ENCODE measurements at places on chromosomes 7 and 10. TPM values are rescaled to one million over a fixed set of nuclear protein-coding genes. Genes with fewer than 3 reads are reported as not detected.

Gene ANXA8L1
- polyA plus RNA-seq: not detected

Gene FAM25G
- polyA plus RNA-seq: not detected

DNA sequence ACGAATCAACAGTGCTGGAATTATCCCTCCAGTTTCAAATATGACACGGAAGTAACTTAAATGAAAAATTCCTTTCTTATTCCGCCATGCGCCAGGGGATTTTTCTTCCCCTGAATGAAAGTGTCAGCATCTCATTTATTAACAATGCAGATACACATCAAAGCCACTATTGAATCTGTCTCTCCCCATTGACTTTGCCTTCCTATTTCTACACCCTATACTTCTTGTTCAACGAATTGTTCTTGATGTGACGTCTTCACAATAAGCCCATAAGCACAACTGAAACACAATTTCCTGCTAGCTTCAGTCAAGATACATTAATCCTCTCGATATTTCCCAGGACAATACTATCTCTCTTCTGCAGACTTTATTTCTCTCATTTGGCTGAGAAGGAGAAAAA lies 253.5 kb downstream of the ADARB2 start:
- DNase-seq: no peak
- no peaks in the 10 kb centered on the region for H3K36me3 ChIP-seq
- H3K27me3 ChIP-seq: peaks cover 10% of the 10 kb centered on the region
- no peak overlapping the region for H3K27ac ChIP-seq

DNA sequence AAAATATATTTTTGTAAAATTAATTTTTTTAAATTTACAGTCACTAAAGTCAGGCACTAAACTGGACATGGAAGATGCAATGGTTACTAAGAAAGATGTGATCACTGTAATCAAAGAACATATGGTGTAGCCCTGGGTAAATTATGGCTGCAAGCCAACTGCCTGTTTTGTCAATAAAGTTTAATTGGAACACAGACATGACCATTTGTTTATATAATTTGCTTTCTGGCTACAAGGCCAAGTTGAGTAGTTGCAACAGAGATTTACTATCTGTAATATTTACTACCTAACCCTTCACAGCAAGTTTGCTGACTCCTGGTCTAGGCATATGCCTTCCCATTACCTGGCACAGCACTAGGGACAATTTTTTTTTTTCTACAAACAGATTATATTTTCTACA lies 448.9 kb downstream of the ADRA2A start:
- no peak for DNase-seq
- no peak overlapping the region for H3K4me3 ChIP-seq
- H3K27ac ChIP-seq: no peak overlapping the region
- no peaks in the 10 kb centered on the region for H3K4me1 ChIP-seq

- no peaks in the 10 kb centered on the region for H3K4me1 ChIP-seq
- H3K36me3 ChIP-seq: peaks cover 12% of the 10 kb centered on the region
- no peak overlapping the region for H3K4me3 ChIP-seq
- no peak overlapping the region for H3K27ac ChIP-seq
- peaks cover 47% of the 10 kb centered on the region for H3K27me3 ChIP-seq
These were observed 23.3 kb upstream of the MNX1 start for GRCh38 chr7:157033483-157034473.

DNA sequence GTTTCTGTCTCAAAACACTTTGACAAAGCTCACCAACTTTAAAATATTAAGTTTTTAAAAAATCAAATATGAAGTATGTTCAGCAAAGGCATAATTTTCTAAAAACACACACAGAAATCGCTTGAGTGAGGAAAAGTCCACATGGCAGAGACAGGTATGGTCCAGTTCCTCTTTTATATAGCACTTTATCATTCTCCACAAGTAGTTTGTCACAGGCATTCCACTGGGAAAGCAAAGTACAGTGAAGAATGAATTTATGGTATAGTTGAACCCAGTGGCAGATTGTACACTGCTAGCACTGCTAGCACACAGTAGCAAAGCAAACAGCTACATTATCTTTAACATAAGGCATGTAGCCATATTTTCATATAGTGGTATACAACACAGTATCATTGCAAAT lies 102.3 kb downstream of the HECTD2 start:
- no peaks in the 10 kb centered on the region for H3K27me3 ChIP-seq
- H3K4me1 ChIP-seq: no peaks in the 10 kb centered on the region
- H3K4me3 ChIP-seq: no peak overlapping the region
- H3K27ac ChIP-seq: no peak overlapping the region
- DNase-seq: no peak

DNA sequence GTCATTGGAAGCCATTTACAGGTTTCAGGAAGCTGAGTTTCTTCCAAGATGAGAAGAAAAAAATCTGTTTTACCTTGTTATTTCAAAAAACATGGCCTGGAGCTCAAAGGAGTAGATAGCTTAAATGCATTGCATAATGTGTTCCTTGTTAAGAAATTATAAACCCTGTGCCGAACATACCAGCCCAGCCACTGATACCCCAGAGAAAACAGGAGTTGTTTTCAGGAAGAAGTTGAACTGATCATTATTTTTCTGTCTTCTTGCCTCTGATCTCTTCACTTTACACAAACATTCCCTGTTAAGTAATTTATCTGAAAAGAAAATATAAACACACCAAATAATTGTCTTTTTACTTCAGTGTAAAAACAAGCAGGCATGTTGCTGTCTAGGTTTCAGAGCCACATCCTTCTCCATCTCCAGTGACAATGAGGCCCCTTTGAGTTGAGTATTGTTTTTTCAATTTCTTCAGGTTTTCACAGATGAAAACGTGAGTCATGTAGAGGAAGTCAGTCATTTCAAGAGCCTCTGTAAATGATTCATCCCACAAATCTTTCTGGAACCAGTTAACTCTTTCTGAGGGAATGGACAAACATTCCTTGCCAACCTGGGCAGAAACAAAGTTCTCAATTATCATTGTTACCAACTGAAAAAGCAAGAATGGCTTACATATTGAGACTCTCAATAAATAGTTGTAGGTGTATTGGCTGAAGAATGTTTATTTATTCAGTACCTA lies 244.2 kb downstream of the IPMK start:
- no peak for DNase-seq
- no peaks in the 10 kb centered on the region for H3K4me1 ChIP-seq
- H3K27ac ChIP-seq: no peak overlapping the region
- H3K27me3 ChIP-seq: no peaks in the 10 kb centered on the region
- no peaks in the 10 kb centered on the region for H3K36me3 ChIP-seq
- no peak overlapping the region for H3K4me3 ChIP-seq

All from naive thymus-derived CD8-positive, alpha-beta T cell (primary cell).